ENCODE measurements at places on chromosomes 3 and 15. TPM values are rescaled to one million over a fixed set of nuclear protein-coding genes. Genes with fewer than 3 reads are reported as not detected.

Gene SLC7A14
- 0.34 TPM for total RNA-seq

Gene NEDD4
- 23.9 TPM for total RNA-seq

Gene IL17RE
- total RNA-seq, result 3.9 TPM

Gene MESP2
- total RNA-seq, result 1.3 TPM

Gene CCDC9B
- total RNA-seq, result 4.2 TPM

Gene IDH3A
- 33.6 TPM for total RNA-seq

Gene OR5K4
- total RNA-seq, result not detected

Gene KIF15
- total RNA-seq, result 15.5 TPM

Gene NUP210
- total RNA-seq, result not detected

Gene IQCH
- 1.9 TPM for total RNA-seq

Gene RUBCN
- 22.0 TPM for total RNA-seq

Gene RTP4
- not detected for total RNA-seq

Gene PLA2G4D
- total RNA-seq, result not detected

Gene KNL1
- 15.5 TPM for total RNA-seq

Gene CD200
- 5.0 TPM for total RNA-seq

Gene ISY1
- total RNA-seq, result 19.6 TPM

Gene POLQ
- total RNA-seq, result 4.7 TPM

Gene DPPA2
- not detected for total RNA-seq

Gene GOLGA6L10
- total RNA-seq, result under 0.01 TPM

Gene GOLGA6L6
- total RNA-seq, result not detected

Gene GPR62
- 0.15 TPM for total RNA-seq

Gene CCRL2
- total RNA-seq, result not detected

Gene UQCC5
- 1.2 TPM for total RNA-seq

Gene TRANK1
- total RNA-seq, result 3.4 TPM

Gene KBTBD13
- not detected for total RNA-seq

Gene CRELD1
- 12.8 TPM for total RNA-seq

Gene SCAANT1
- total RNA-seq, result not detected

Gene IRAK2
- 3.0 TPM for total RNA-seq

Gene EPHB3
- total RNA-seq, result 0.89 TPM

Gene TXNRD3
- total RNA-seq, result 6.1 TPM

Gene IDH2
- total RNA-seq, result 97.3 TPM

Gene GPR160
- 0.15 TPM for total RNA-seq

Gene GOLGA8H
- total RNA-seq, result 0.15 TPM

Gene SLC9C1
- not detected for total RNA-seq

Gene EDEM1
- 22.5 TPM for total RNA-seq

Gene ZMYND10
- 1.3 TPM for total RNA-seq

Gene B3GNT5
- total RNA-seq, result 29.9 TPM

Gene FETUB
- total RNA-seq, result not detected

Gene NOP10
- 304 TPM for total RNA-seq

Gene LEKR1
- 0.45 TPM for total RNA-seq

Gene ADGRG7
- not detected for total RNA-seq

Gene SPTSSB
- total RNA-seq, result not detected

Gene LRRIQ4
- total RNA-seq, result not detected

Gene TSC22D2
- total RNA-seq, result 8.8 TPM

Gene CHRNA7
- not detected for total RNA-seq

Gene IQCF5
- not detected for total RNA-seq

Gene KLHL6
- not detected for total RNA-seq

Gene THOC7
- 62.9 TPM for total RNA-seq

Gene GABRR3
- not detected for total RNA-seq

Gene RBSN
- 16.1 TPM for total RNA-seq

Gene SMCO1
- total RNA-seq, result 0.34 TPM

Gene SMAD6
- total RNA-seq, result 7.1 TPM

Gene POC1A
- total RNA-seq, result 31.1 TPM

Gene COL6A5
- not detected for total RNA-seq

Gene P3H2
- total RNA-seq, result 6.4 TPM

Gene CORO2B
- total RNA-seq, result 14.0 TPM

Gene C3orf33
- 2.0 TPM for total RNA-seq

Gene CRYGS
- 0.34 TPM for total RNA-seq

Gene MORC1
- not detected for total RNA-seq

Gene AADACL2
- not detected for total RNA-seq
